Non-pigmented ciliary epithelial cell (primary cell): ENCODE measurements at places on chromosomes 3 and 15.

- DNase-seq = no peak
Measured at GRCh38 chr15:91151781-91152563, 51.9 kb downstream of the SV2B start.

DNA sequence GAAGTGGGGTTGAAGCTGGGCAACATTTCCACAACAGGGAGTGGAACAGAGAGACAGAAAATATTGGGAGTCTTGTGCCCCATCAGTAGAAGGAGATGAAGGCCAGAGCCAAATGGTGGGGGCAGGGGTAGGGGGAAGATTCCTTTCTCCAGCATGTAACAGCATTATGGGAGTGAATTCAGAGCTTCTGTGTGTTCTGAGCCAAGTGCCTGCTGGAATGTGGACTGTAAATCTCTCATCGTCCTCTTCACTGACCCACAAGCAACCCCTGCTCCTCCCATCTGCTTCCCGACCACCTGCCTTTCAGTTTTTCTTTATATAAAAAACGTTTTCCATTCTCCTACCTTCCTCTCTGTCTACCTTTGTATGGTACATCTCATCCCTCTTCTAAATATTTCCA lies 344.2 kb upstream of the TPRG1 start:
- DNase-seq = no peak

GRCh38 chr15:59443341-59444072 lies 5.5 kb downstream of the FAM81A start:
- no peak for DNase-seq

- no peak for DNase-seq
Measured at GRCh38 chr15:26967719-26968269, 3.2 kb upstream of the GABRG3 start.

DNA sequence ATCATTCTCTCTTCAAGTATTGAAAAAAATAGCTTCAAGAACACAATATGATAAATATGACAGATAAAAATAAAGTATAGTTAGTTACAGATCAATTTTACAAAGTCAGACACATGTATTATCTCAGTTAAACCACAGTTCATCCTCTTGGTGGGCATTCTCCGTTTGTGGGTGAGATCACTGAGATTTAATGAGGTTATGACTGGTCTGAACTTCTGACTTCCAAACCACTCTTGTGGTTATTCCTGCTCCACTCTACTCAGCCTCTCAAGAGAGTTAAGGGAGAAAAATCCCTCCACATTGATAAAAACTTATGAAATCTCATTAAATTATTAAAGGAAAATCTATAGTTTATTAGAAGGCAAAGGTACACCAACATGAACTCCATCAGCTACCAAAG lies 229.9 kb upstream of the LRTM1 start:
- DNase-seq = no peak

- no peak for DNase-seq
Measured at GRCh38 chr3:159448902-159449301, 539.7 kb upstream of the IL12A start.

GRCh38 chr3:162022911-162023310 lies 526.3 kb downstream of the OTOL1 start:
- DNase-seq = no peak

DNA sequence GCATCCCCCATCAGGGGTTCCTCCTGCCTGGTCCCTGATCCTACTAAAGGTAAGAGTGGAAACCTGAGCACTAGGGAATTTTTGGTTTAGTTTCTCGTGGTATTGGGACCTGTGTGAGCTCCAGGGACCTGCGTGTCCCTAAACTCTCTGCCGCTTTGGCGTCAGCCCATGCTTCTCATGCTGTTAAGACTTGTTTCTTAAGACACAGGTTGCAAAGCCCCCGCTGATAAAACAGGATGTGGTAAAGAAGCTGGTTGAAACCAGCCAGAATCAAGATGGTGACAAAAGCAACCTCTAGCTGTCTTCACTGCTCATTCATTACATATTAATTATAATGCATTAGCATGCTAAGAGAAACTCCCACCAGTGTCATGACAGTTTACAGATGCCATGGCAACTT lies 64.6 kb downstream of the LYZL4 start:
- DNase-seq = no peak

DNA sequence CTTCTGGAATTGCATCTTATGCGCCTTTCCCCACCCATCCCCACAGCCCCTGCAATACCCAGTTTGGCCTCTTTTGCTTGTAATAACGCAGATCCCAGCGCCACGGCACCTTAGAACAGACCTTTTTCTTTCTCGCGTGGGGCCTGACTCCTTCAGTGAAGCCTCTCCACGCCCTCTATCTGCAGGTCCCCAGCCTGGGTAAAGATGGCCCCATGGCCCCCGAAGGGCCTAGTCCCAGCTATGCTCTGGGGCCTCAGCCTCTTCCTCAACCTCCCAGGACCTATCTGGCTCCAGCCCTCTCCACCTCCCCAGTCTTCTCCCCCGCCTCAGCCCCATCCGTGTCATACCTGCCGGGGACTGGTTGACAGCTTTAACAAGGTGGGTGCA lies 594 bp downstream of the CRELD1 start:
- DNase-seq = no peak

- DNase-seq = no peak
Measured at GRCh38 chr3:46946856-46947545, 29.5 kb downstream of the CCDC12 start.

GRCh38 chr3:147424581-147425387 lies 15.6 kb downstream of the ZIC1 start:
- DNase-seq = no peak

DNA sequence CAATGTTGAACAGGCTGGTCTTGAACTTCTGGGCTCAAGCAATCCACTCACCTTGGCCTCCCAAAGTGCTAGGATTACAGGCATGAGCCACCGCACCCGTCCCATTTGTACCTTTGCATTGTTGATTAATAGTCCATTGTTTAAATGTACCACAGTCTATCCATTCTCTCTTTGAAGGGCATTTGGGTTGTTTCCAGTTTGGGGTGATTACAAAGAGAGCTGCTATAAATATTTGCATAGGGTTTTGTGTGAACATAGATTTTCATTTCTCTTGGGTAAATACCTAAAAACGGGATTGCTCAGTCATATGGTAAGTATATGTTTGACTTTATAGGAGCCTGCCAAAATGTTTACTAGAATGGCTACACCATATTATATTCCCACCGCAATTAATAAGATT lies 13.7 kb upstream of the PTPRG start:
- DNase-seq = no peak

DNA sequence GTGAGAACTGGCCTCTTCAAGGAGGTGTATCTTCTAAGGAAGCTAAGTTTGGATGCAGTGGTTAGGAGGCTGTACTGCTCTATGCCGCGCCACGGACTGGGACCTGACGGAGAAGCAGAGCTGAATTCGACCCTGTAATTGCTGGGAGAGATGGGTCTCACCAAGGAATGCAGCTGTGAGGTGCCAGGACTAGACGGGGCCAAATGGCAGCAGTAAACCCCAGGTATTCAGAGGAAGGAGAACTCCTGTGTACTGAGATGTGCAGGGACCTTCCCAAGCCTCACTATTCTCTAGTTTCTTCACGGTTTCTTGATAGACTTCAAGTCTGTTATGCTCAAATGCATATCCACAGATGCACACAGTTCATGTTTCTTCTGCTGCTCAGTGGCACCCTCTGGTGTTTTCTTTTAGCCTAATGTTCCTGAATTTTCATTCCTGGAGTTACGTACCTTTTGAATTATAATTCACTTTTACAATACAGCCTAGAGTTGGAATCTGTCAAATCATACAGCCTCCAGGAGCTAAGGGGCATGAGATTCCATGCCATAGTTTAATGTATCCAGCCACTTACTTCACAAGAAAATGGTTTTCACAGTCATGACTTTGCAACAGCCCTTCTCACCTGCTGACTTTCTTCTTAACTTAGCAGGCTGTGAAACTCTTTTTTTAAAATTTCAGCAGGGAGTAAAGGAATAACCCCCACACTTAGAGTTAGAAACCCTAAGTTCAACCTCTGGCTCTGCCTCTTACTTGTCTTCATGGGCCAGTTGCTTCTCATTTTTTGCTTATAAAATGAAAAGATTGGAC lies 61.8 kb downstream of the GLDN start:
- DNase-seq = peak; percentile 22

DNA sequence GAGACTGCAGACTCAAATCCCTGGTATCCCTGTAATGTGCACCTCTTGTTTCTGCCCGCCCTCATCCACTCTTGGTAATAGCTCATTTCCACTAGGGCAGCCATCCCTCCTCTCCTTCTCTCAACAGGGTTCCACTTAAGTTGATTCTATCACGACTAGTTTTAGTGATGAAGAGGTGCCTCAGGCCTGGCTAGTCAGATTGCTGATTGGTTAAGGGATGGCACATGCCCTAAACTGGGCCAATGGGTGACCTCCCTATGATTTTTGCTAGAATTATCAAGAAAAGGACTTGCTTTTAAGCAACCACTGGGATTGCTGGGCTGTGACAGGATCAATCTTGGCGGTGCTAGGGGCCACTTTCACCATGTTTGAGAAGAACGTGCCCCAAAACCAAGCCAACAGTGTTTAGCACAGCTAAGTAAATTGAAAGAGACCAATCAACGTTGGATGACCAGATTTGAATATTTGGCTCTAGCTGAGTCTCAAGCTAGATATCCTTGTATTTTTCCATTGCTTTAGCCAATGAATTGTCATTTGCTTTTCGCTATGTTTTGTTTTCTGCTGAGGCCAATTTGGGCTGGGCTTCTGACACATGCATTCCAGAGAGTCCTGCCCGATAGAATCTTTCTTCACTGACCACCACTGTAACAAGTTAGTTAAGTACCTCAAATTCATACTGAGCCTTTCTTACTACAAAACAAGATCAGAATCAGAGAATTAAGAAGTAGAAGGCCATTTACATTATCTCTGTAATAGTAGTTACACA lies 131.0 kb downstream of the PDZRN3 start:
- DNase-seq = no peak

- DNase-seq = no peak
Measured at GRCh38 chr15:89446255-89446891, 50.0 kb downstream of the RHCG start.

DNA sequence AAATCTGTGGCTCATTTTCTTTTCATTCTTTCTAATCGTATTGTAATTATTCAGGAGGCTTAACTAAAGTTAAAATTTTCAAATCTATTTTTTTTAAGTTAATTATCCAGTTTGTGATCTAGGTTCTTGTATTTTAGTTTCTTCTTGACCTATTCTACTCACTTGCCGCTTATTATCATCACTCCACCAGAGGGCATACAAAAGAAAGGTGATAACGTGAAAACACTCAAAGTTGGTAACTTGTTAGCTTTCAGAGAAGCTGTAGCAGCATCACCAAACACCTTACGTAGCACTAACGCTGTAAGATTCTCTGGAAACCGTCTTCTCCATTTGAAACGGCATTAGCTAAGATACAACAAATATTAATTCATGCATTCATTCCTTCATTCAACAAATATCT lies 4.8 kb downstream of the GNB4 start:
- no peak for DNase-seq

DNA sequence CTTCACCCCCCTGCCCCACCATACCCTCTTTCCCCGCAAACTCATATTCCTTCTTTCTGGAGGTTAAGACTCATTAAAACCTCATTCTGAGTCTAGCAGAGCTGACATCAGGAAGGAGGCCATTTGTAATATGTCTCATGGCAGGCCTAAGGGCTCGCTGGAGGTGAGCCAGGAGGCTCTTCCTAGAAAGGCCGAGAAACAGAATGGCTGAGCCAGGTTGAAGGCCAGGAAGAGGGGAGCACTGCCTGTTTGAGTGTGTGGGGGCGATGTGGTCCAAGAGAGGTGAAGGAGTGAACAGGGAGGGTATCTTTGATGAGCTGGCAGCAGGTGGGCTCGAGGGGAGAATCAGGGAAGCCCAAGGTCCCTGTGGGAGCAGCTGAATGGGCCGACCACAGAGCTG lies 317.3 kb downstream of the TLE3 start:
- no peak for DNase-seq

- DNase-seq = no peak
Measured at GRCh38 chr15:49864251-49864650, 243.4 kb downstream of the DTWD1 start.

GRCh38 chr3:161020256-161020655 lies 84.9 kb downstream of the B3GALNT1 start:
- no peak for DNase-seq

GRCh38 chr3:1774597-1774996 lies 324.1 kb upstream of the CNTN4 start:
- no peak for DNase-seq

DNA sequence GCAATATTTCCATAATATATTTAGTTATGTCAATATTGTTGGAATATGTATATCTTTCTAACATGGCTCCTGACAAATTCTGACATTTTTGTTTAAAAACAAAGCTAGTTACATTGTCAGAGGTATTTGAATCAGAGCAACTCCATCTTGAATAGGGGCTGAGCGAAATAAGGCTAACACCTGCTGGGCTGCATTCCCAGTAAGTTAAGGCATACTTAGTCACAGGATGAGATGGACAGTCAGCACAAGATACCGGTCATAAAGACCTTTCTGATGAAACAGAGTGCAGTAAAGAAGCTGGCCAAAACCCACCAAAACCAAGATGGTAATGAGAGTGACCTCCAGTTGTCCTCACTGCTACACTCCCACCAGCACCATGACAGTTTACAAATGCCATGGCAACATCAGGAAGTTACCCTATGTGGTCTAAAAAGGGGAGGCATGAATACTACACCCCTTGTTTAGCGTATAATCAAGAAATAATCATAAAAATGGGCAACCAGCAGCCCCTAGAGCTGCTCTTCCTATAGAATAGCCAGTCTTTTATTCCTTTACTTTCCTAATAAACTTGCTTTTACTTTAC lies 30.4 kb downstream of the RPL22L1 start:
- no peak for DNase-seq

GRCh38 chr3:73621388-73621787 lies 3.4 kb downstream of the PDZRN3 start:
- DNase-seq = no peak
